ENCODE measurements at places on chromosomes 2 and 18.

DNA sequence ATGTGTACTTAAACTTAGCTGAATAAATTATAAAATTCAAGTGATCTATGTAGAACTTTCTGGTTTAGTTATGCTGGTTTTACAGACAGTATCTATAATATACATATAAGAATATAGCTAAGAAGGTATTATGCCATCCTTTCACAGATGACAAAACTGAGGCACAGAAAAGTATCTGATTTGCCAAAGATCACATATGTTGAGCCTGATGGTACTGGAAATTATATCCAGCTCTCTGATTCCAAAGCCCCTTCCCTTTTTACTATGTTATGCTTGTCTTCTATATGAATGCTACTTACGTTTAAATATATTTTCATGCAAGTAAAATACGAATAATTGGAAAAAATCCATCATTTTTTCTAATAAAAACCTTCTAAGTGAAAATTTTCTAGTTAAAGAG, 1631.3 kb downstream of the DPP10 start:
- DNase-seq, result no peak

DNA sequence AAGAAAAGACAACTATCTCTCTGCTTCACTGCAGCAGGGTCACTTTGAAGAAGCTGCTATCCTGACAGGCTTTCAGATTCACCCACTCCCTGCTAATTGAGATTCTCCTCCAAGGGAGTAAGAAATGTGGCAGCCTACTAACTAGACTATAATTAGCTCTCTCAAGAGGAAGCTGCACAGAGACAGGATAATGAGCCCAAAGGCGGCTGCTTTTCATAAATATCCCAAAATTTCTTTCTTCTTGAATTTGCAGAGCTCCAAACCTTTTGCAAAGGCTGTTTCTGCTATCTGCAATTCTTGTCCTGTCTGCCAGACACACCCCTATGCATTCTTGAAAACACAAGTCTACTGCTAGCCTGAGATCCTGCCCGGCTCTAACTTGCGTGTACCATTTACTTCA, 54.0 kb upstream of the RNU4ATAC start:
- DNase-seq, result no peak

DNA sequence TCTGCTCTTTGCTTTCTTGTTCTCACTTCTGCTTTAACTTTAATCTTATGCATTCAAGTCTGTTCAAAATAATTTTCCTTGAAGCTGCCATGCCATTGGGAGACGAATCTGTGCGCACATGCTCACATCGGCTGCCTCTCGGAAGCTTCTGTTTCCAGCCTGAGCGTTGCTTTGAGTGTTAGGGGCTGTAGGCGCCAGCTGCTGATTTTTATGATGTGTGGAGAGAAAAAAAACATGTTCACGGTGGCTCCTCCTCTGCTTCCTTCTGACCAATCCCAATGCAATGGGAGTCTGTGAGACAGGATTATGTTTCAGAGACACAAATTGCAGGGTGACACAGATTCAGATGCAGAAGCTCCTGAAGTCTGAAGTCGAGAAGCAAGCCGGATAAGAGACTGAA, at the start of gene MC4R:
Gene MC4R, minus strand, starts transcription at position 180 of the 400 bp plus-strand sequence. CDS start 426 bp downstream, outside the sequence.
- no peak for DNase-seq

DNA sequence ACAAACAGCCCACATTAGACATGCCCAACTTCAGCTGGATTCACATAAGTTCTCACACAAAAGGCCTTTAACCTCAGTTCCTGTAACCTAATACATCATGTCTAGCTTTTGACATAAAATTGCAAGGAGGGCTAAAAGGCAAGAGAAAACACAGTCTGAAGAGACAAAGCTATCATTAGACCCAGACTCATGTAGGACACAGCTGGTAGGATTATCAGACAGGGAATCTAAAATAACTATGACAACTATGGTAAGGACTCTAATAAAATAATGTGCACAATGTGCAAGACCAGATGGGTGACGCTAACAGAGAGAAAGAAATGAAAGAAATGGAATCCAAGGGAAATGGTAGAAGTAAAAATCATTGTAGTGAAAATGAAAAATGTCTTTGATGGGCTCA, 643.2 kb upstream of the RAB6C start:
- DNase-seq, result no peak

DNA sequence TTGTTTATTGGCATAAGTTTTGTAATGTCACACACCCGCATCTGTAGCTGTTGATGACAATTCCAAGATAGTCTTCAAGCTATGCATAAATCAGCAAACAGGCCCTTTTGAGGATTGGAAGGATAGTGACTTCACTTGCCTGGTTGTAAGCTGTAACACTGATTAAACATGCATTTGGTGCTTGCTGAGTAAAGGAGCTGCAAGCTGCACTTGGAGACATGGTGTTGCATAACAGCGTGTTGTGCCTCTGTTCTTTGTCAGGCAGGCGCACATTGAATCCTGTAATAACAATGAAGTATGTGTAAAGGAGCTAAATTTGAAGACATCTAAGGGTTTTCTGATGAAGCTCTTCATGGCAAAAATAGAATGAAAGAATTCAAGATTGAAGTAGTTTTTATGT, 68.7 kb upstream of the TTC27 start:
- no peak for DNase-seq

- DNase-seq, result no peak
Measured at GRCh38 chr2:134782107-134782506, 56.3 kb upstream of the ACMSD start.

GRCh38 chr18:76920974-76921373, 98.6 kb downstream of the ZNF236 start:
- no peak for DNase-seq

- DNase-seq, result no peak
Measured at GRCh38 chr18:45328811-45329210, 286.5 kb upstream of the SLC14A2 start.

- DNase-seq, result no peak
Measured at GRCh38 chr18:69763821-69764220, 183.9 kb downstream of the CD226 start.

DNA sequence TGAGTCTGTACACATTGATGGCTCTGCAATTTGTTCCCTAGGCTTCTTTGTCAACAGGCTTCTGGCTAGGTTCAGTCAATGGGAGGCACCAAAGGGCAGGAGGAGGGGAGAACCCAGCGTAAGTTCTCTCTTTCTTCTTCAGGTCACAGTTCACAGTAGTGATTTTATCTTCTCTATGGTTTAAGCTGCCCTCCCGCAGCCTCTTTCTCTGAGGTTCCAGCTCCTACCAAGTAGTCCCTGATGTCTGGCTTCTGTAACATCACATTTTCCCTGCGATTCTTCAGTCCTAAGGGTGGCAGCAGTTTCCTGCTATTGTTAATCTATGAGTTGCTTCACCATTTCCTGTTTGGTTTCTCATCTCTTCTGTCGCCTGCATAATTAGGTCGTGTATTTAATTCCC, 107.4 kb downstream of the CPO start:
- DNase-seq, result no peak

DNA sequence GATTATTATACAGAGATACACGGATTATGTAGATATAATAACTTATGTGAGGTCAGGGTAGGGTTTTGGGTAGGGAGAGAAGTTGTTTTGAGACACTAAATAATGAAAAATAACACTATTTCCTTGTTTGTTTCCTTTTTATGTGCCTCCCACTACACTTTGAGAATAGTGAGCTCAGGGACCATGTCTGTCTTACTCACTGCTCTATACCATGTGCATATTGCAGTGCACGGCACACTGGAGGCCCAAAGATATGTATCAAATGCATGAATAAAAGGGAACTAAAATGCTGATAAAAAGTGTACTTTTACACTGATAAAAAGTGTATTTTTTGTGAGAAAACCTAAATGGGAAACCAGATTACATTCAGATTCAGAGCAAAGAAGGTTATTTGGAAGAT, 151.4 kb upstream of the NABP1 start:
- DNase-seq, result no peak

DNA sequence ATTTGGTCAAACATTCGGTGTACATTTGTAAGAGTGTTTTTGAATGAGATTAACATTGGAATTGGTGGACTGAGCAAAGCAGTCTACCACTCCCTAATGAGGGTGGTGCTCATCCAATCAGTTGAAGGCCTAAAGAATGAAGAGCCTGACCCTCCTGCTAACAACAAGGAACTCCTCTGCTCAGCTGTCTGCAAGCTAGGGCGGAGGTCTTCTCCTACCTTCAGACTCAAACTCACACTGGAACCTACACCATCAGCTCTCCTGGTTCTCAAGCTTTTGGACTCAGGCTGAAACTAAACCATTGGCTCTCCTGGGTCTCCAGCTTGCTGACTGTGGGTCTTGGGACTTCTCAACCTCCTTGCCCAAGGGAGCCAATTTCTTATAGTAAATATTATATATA, 55.5 kb upstream of the NPAS2 start:
- DNase-seq, result no peak

DNA sequence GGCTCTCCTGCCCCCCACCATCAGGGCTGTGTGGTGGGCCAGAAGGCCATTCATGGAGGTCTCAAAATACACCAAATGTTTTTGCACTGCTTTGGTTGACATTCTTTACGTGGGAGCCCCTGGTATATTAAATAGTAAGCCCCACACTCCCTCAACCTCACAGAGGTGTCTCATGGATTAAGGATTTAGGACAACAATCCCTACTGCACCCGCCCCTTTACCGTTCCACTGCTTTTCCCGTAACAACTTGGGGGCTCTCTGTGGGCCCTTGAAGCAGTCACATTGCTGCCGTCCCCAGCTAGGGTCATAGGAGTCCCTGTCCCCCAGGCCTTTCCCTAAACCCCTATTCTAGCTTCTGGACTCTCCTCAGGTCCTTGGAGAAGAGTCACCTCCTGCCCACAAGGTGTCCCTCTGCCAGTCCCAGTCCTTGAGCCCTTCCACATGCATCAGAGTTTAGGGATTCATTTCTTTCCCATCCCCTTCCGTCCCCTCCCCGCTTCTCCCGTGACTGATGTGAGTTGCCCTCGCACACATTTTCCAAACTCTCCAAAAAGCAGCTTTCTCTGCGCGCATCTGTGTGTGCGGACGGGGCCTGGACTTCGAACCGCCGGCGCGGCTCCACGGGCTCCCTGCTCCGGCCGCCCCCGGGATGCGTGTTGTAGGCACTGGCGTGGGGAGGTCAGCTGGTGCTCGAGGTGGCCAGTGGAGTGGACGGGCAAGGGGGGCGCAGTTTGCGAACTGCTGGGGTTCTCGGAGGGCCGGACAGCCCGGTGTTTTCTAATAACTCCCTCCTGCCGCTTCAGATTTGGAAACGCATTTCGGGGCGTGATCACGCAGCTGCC, 84.8 kb downstream of the LYPD1 start:
- DNase-seq, result no peak

- DNase-seq, result no peak
Measured at GRCh38 chr18:4203568-4204437, 251.3 kb downstream of the DLGAP1 start.

DNA sequence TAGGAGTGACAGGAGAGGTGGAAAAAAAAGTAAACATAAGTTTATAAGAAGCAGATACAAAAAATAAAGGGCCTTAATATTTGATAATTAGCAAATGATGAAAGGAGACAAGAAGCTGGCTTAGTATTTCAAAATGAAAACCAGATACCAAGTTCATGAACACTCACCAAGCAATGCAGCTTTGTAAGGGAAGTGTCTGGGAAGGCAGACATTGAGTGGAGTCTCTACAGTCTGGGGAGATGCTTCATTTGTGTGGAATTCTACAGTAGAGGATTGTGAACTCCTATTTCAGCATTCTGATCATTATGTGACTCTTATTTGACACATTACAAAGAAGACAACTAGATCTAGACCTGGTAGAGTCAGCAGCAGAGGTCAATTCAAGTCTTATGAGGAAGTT, 1072.7 kb downstream of the DSC3 start:
- DNase-seq, result no peak

DNA sequence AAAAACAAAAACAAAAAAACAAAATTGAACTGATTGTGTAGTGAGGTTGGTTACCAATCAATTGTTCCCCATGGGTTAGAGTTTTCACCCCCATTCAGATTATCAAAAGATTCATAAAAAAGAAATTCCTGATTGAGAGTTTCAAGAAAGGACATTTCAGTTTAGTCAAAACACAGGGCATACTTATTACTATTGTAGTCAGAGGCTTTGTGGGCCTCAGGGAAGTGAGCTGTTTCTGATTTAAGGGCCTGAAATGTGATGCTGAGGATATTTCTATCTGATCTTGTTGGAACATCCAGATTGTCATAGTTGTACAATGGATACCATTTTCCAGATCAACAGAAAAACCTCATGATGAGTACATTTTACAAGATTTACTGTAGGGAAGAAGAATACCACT, 368.1 kb upstream of the NETO1 start:
- no peak for DNase-seq

DNA sequence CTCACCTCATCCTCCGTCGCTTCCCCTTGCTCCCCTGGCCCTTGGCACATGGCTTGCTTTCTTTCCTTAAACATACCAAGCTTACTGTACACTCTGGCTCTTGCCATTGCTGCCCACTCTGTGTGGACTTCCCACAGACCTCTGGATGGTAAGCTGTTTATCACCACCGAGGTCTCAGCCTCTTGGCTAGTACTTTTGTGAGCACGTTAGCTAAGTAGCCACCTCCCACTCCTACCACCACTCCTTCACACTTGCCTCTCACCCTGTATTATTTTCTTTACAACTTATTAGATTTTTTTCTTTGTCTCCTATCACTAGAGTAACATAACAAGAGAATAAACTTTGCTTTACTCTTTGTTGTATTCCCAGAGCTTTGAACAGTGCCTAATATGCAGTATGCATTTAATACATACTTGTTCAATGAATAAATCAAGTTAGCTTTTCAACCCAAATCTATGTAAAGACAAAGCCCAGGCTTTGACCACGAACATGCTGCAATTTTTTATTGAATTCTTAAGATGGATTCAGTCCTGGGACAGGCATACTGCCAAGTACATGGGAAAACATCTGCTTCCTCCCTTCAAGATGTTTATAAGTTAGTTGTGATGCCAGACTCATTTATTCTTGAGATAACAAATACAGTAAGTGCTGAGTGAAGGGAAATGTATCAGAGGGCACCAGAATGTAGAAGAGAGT, 25.0 kb upstream of the MSGN1 start:
- DNase-seq, result no peak

- no peak for DNase-seq
Measured at GRCh38 chr2:37570773-37571586, 100.5 kb downstream of the CDC42EP3 start.

DNA sequence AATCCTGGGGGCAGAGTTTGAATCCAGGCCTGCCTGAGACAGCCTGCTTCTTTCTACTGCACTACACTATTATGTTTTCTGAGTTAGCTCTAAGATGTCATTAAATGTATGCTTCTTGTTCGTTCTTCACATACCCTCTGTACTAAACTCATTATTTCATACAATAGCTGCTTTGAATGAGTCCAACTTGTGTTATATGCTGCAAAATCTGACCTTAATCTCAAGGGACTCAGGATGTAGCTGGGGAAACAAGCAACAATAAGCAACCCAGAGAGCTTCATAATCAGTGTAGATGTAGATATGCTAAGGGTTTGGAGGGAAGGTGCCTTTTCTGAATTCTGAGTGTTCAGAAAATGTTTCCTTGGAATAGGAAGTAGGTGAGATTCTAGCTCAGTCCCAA, 14.4 kb downstream of the FMNL2 start:
- no peak for DNase-seq

- no peak for DNase-seq
Measured at GRCh38 chr2:219571311-219572236, at the start of gene OBSL1. Gene OBSL1, minus strand, starts transcription at chr2:219571539. Its CDS starts 307 bp downstream, at chr2:219571232.

- DNase-seq, result no peak
Measured at GRCh38 chr18:6624661-6625311, 104.7 kb upstream of the ARHGAP28 start.
